ENCODE measurements at places on chromosomes 1 and 21. TPM values are rescaled to one million over a fixed set of nuclear protein-coding genes. Genes with fewer than 3 reads are reported as not detected.

DNA sequence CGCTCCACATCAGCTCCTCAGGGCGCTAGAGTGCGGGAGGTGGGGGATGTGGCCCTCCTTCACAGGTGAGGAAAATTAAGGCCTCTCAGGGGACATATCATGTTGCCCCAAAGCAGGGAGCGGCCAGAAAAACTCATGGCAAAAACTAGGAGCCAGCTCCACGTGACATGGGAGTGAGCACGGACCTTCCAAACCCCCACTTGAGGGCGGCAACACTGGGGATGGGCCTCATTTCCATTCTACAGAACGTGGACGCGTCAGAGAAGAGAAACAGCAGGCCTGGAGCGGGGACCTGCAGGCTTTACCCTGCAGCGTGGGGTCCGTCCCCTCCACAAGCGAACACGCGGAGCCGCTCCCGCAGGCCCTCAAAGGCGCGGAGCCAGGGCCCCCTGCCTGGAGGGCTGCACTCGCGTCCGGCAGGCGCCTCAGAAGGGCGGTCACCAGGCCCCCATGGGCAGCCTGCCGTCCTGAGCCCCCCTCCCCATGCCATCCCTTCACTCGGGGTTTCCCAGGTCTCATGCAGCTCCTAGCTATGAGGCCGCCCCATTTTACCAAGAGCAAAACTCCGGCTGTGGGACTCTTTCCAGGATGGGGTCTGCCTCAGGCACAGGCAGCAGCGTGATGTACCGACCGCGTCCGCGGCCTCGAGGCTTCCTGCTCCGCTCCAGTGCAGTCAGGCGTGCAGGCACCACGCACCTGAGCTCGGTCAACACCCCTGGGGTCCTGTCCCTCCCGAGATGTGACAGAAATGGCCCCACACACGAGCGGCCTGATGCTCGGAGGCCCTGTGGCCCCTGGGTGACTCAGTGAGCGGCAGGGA, 5.5 kb downstream of the CFAP410 start:
- H3K27ac ChIP-seq, result no peak overlapping the region
- H3K36me3 ChIP-seq, result peaks cover 6% of the 10 kb centered on the region
- no peak for DNase-seq
- H3K27me3 ChIP-seq, result no peaks in the 10 kb centered on the region
- no peak overlapping the region for H3K4me3 ChIP-seq

OR2T2 gene
- not detected for total RNA-seq

- H3K36me3 ChIP-seq, result peaks cover 7% of the 10 kb centered on the region
- DNase-seq, result peak; percentile 77
- H3K4me1 ChIP-seq, result peaks cover 67% of the 10 kb centered on the region
- H3K4me3 ChIP-seq, result peak overlapping the region; percentile 42
These were observed 163.5 kb downstream of the TOMM20 start for GRCh38 chr1:234965111-234965510.

PDPN gene
- not detected for total RNA-seq
